ENCODE measurements at places on chromosomes 1 and 21.

- DNase-seq: no peak
Observed at GRCh38 chr1:221182791-221183533, 303.7 kb downstream of the HLX start.

- DNase-seq: no peak
Observed at GRCh38 chr1:165857046-165857801, 29.8 kb downstream of the UCK2 start.

DNA sequence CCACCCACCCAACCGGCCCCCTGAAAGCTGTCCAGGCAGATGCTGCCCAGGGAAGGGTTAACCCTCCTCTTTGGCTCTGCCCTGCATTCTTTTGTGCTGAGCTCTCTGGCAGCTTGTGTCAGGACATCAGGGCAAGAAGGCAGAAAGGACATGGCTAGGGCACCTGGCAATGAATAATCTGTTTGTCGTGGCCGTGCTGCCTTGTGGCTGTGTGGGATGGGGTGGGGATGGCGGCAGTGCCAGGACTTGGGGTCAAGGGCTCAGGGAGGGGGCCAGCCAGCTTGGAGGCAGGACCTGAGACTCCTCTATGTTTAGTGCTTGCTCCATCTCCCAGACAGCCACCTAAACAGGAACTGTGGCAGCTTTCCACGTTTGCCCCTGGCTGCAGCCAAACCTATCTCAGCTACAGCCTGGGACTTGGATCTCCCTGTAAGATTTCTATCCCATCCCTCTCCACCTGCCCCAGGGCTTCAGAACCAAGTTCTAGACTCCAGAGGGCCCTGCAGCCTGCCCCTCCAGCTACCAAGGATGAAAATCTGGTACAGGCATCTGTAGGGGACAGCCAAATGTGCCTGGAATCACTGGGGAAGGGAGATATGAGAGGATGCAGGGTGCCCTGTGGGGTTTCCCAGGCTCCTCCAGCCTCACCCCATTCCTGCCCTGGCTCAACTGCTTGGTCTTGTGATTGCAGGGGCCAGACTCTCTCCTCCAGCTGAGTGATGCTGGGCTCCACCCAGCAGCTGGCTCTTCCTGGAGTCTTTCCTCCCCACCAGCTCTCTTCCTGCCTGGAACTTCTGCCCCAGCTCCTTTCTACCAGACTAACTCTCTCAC lies 9.6 kb upstream of the GPR37L1 start:
- DNase-seq: no peak

DNA sequence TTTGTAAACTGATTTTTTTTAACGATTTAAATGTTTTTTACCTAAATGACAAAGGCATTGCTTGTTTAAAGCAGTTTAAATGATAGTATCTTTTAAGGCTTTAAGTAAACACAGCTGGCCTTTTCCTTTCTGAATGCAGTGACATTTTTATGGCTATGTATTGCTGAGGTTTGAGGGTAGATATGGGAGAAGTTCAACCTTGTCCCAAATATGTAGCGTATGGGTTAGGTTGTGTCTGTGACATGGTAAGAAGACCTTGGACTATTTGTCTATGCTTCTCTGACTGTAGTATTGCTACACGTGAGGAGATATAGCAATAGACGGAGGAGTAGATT lies 32.5 kb downstream of the PKNOX1 start:
- no peak for DNase-seq

DNA sequence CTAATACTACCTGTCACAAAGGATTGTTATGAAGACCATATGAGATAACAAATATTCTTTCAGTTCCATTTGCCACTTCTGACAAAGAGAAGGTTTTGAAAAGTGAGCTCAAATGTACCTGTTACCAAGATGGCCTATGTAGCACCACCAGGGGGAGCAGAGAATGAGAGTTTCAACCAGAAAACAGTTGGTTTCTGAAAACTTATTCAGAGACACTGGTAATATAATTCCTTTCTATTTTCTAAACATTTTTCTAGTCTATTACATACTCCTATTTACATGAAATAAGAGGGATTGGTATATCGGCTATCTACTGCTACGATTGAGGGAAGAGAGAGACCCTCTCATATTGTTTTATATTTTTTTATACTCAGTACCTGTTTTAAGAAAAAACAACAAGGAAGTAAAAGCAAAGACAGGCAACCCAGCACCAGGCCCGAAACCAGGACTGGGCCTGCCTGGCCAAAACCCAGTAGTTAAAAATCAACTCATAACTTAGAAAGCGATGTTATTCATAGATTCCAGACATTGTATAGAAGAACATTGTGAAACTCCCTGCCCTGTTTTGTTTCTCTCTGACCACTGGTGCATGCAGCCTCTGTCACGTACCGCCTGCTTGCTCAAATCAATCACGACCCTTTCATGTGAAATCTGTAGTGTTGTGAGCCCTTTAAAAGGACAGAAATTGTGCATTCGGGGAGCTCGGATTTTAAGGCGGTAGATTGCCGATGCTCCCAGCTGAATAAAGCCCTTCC lies 48.3 kb downstream of the IL23R start:
- DNase-seq: peak; percentile 49

DNA sequence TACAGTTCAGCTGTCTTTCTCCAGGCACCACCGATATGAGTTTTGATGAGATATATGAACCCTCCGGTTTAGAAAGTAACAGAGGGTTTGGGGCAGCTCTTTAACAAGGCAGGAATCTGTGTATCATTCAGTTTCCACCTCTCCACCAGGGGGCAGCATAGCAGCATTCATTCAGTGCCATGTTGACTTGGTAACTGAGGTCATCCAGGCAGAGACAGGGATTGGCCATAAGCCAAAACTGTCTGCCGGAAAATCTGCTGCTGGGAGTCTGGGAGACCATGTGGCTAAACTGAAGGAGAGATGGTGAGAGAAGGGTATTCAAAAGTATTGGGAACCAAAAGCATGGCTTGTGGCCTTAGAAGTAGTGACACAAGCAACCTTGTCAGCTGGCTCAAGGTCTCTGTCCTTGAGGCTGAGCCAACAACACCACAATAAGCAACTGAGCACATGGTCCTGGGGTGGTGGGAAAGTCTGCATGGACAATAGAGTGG lies 98.5 kb downstream of the LMX1A start:
- peak; percentile 6 for DNase-seq

- no peak for DNase-seq
Observed at GRCh38 chr1:29620631-29621030, 384.3 kb downstream of the PTPRU start.

- no peak for DNase-seq
Observed at GRCh38 chr1:156065212-156065611, 4.3 kb downstream of the RAB25 start.

DNA sequence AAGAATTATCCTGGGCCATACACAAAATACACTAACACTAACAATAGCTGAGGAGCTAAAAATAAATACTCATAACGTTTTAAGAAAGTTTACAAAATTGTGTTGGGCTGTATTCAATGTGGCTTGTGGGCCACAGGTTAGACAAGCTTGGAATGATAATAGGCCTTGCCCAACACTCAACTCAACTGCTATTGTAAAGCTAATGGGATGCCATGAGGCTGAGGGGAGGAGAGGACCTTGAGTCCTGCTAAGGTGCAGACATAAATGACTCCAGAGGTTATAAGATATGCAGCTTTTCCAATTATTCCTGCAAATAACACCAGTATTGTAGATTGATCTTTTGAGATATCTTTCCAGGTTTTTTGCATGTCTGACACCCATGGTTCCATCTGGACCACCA lies 97.0 kb downstream of the FCRL5 start:
- no peak for DNase-seq

DNA sequence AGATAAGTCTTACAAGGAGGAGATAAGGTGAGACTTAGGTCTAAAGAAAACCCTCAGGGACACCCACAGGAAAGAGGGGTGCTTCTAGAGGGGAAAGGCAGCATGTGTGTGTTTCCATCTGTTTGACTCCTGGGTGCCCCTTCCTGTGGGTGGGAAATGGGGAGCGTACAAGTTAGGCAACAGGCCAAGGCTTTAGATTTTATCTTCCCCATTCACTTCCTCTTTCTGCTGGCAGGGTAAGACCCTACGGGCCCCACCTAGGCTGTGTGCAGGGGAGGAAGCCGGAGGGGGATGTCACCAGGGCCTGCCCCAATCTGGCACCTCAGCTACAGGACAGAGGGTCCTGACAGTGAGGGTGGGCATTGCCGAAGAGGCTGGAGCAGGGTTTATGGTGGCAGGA lies 2.5 kb upstream of the OLIG1 start:
- DNase-seq: no peak

DNA sequence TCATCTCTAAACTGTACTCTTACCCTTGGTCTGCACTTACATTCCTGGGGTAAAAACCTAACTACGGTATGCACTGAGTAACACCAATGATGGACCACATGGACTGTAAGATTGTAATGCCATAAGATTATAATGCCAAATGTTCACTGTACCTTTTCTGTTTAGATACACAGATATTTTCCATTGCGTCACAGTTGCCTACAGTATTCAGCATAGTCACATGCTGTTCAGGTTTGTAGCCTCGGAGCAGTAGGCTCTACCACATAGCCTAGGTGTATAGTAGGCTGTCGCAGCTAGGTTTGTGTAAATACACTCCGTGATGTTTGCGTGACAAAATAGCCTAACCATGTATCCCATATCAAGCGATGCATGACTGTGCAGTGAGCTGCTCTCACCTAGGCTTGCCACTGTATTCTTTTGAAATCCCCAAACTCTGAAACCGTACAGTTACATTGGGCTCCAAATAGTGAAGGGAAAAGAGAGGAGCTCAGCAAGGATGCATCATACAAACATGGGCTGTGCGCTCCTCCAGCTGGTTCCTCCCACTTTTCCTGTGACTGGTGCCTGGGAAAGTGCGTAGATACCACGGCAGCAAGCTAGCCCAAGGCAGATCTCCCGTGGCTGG lies 35.2 kb downstream of the CFAP57 start:
- no peak for DNase-seq

- no peak for DNase-seq
Observed at GRCh38 chr1:207091200-207091908, 2.7 kb downstream of the C4BPB start.

- DNase-seq: no peak
Observed at GRCh38 chr1:154578058-154578418, 10.5 kb downstream of the CHRNB2 start.

GRCh38 chr1:156344409-156344808 lies 6.1 kb downstream of the TSACC start:
- DNase-seq: no peak

DNA sequence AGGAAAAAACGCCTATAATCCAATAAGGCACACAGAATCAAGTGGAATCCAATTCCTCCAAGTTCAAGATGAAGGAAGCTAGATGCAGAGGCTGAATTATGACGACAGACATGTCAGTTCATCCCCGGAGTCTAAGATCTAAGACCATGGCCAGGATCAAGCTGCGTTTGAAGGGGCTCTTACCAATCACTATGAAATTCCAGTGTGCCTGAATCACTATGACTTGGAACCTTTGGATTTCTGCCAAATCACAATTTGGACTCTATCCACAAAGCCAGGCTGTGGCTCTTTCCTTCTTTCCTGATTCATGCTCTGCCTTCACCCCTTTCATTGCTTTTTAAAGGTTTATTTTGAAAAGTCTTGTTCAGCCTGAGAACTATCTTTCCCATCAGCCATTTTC lies 17.1 kb downstream of the OLIG2 start:
- no peak for DNase-seq

- peak; percentile 41 for DNase-seq
Observed at GRCh38 chr1:153957744-153958110, 685 bp downstream of the CRTC2 start.

DNA sequence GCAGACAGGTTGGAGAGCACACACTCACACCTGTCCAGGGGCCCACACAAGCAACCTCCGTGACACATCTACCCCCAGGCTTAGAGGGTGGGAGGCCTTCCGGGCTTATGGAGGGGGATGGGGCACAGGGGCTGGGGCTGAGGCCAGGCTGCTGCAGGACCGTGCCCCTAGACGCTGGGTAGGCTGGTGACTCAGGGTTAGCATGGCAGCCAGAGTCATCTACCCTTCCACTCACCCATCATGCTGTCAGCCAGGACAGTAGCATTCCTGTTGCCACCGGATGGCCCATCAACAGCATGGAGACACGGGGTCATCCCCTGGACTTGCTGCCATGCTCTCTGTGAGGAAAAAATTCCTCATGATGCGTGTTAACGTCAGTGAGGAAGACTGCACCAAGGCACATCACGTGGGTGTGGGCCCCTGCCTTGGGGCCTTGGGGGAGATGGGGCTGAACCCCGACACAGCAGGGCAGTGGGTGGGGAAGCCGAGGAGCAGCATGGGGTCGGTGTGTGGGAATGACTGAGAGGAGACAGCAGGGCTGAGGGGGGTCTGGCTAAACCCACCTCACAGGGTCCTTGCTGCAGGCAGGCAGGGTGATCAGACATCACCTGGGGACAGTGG lies 52.8 kb downstream of the WNT9A start:
- DNase-seq: peak; percentile 0

DNA sequence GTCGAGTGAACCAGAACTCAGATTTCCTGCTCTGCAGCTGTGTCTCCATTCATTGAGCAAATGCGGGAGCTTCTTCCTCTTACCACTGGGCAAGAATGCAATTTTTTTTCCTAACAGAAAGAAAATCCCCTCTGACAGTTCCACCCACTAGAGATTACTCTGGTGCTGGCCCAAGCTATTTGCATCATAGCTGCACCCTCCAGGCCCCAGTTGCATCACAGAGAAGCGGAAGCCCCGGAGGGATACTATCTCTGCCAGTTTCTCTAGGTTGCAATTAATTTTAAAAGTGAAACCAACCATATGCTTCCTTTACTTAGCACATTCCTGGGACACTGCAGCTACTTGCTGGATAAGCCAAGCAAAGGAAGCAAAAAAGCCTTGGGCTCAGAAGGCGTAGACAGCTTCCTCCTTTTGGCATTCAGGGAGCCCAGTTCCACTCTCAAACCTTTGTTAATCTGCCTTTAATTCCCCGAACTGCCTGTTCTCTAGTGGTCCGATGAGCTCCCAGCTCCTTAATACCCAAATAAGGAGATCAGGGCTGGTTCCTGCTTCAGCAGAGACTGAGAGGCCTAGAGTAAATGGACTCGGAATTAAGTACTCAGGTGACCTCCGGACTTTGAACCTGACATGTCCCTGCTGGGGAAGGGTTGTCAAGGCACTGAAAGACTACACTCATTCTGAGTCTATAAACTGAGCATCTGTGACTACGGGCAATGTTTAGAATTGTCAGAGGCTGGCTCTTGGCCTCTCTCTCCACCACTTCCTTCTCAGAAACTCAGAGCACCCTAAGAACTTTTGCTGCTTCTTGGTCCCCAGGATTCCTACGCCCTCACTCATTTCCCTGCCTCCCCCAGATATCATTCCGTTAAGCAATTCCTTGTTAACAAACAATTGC lies 72.5 kb upstream of the TNFSF18 start:
- no peak for DNase-seq
